ENCODE measurements at places on chromosomes 16 and 17.
A peak's percentile ranks its signal among the peaks of the same experiment; 100 is the strongest.

DNA sequence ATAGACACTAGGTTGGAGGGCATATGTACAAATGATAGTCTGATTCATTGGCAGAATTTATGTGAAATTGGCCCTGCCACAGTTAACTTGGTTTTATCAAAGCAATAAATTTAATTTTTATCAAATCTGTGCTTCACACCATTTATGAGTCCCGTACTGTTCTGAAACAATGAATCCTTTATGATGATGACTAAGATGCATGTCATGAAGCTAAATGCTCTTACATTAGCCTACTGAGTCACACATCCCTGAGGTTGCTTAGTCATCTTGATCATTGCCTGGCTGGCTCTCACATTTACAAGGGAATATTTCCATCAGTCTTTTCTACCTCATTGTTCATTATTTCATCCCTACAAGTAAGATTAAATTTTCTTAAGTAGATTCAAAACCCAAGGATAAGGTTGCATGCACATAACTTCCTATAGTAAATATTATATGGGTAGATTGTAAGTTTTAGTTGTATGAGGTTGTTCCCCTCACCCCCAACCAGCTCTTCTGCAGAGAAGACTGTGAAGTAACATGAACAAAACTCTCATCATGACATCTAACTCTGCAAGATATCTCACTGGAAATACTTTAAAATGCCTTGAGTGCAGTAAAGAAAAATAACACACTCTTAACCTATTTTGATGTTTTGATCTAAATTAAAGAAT lies 170.7 kb downstream of the CYB561 start:
- DNase-seq = peak; percentile 40

DNA sequence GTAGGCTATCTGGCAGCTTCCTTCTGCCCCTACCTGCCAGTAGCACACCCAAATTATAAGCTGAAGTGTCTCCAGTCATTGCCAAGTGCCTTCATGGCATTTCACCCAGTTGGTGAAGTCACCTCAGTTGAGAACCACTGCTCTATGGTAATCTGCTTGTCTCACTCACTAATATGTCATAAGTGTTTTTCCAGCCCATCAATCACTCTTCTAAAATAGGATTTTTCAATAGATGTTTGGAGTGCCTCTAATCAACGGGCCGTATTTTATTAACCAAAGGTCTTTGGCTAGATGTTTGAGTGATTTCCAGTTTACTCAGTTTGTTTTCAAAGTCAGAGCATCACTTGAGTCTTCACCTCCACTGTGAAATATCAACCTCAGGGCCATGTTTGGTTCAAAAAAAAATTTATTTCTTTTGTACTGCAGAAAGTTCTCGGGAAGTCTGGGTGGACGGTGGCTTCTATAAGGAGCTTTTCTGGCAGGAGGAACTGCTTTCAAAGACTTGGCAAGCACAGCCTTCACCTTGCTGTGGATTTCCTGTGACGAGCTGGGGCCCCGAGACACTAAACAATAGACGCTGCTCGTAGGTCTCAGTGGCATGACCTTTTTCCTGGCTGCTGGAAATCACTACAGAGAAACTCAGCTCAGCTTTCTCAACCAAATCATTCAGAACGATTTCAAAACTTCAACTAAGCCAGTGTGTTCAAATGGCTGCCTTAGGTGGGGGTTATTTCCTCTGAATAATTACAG lies 95.2 kb upstream of the FOXF1 start:
- no peak for DNase-seq

DNA sequence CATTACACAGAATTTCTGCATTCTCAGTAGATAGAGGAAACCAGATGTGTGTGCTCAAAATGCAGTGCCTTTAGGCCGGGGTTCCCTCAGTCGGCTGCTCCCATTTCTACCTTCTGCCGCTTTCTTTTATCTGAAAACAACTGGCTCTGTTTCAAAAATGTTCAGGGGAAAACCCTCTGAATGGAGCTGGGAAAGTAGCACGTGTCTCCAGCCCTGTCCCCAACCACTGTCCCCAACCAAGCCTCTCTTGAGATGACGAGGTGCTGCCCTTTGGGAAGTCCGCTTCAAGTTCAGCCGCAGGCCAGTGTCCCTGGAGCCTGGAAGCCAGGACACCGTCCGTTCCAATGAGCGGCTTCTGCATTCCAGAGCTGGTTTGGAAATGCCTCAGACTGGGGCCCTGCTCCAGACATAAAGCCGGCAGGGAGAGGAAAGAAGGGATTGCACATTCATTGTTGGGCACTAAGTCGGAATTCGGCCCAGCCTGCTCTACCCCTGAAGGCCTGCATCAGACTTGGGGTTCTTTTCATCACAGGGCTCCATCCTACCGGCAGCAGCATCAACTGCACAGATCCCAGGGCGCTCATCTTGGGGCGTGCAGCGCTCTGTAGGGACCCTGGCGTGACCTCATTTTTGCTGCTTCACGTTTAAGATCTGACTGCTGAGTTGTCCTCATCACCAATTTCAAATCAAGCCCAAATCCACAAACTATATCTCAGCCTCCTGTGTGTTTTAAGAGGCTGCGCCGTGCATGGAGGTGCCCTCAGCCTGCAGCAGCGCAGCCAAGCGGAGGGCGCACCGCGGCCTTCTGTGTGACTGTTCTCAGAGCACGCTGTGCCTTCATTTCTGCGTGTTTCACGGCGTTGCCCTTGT lies 111.3 kb downstream of the BANP start:
- DNase-seq = no peak

GRCh38 chr17:60248618-60249289 lies 99.0 kb downstream of the CA4 start:
- peak; percentile 63 for DNase-seq

- DNase-seq = no peak
These were observed 1.5 kb upstream of the TANC2 start for GRCh38 chr17:62964506-62964905.

GRCh38 chr16:87080571-87081167 lies 236.5 kb downstream of the C16orf95 start:
- DNase-seq = no peak

- DNase-seq = no peak
These were observed 40.4 kb downstream of the GDPD1 start for GRCh38 chr17:59260722-59261121.

- no peak for DNase-seq
These were observed 800.0 kb downstream of the KCNJ18 start for GRCh38 chr17:22492331-22492730.

GRCh38 chr17:31318298-31318801 lies 3.1 kb downstream of the EVI2A start:
- DNase-seq = peak; percentile 97

- no peak for DNase-seq
These were observed 47.0 kb downstream of the RHOT1 start for GRCh38 chr17:32189343-32189742.

DNA sequence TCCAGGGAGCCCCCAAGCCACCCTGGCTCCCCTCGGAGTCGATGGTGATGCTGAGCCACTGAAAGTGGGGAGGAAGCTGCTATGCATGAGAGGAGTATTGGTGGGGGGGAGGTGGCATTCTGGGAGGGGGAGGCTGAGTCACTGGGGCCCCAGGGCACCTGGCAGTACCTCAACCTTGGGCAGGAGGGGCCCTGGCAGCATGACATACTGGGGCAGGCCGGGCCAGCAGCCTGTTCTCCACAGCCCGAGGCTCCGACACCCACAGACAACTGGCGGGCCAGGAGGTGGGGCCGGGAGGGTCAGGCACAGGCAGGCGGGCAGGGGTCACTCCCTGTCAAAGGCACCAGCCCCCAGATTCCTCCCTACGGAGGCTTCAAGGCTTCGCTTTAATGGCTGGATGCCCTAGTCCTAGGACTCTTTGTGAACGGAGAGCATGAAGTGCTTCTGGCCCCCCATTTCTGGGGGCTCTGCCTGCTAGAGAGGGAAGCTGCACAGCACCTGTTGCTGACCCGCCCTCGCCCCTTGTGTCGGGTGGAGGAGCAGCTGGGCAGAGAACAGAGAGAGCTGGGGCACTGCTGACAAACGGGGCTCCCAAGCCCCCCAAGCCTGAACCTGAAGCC lies 928 bp downstream of the CASKIN2 start:
- DNase-seq = peak; percentile 34

- peak; percentile 55 for DNase-seq
These were observed 510.7 kb downstream of the MAF start for GRCh38 chr16:79089735-79090284.

GRCh38 chr17:43217614-43218087 lies 6.0 kb downstream of the TMEM106A start:
- no peak for DNase-seq

GRCh38 chr17:67867591-67867990 lies 42.3 kb downstream of the BPTF start:
- DNase-seq = no peak

- peak; percentile 18 for DNase-seq
These were observed 35.6 kb downstream of the PRKCA start for GRCh38 chr17:66337866-66338485.

DNA sequence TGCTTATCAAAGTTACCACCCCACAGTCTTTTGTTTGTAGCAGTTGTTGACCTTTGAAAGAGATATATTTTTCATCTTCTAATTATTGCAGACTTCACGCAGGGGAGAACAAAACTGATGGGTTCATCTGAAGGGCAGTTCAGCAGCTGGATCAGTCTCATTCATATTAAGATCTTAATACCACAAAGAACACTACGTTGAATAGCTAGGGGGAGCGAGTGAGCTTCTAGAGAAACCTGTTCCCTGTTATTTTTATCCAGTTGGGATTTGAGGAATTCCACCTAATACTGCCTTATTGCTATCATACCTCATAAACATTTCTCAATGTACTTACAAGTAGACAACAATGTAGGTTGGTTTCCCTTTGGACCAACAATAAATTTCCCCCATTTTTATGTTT lies 306.1 kb upstream of the KIF2B start:
- DNase-seq = no peak

GRCh38 chr17:51827140-51827539 lies 331.4 kb downstream of the CA10 start:
- no peak for DNase-seq

DNA sequence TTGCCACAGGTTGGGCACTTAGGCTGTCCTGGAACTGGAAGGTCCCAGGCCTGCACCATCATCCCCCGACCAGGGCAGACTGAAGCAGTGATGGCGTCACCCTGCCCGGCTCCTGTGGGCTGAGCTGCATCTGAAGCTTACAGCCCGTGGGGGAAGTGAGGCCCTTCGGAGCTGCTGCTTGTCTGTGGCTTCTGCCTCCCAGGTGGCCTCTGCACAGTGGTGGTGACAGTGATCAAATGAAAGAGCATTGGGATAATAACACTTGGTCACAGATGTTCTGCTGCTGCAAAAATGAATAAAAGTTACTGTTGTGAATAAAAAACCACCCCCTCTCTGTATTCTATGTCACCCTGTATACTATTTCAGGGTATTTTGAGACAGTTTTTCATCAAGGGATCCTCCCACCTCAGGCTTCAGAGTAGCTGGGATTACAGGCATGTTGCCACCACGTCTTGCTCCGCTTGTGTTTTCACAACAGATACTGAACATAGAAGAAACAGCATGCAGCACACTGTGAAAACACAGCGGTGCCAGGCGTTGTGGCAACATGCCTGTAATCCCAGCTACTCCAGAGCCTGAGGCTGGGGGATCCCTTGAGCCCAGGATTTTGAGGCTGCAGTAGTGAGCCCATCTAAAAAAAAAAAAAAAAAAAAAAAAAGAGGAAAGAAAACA lies 165.0 kb downstream of the LGALS9B start:
- peak; percentile 18 for DNase-seq

DNA sequence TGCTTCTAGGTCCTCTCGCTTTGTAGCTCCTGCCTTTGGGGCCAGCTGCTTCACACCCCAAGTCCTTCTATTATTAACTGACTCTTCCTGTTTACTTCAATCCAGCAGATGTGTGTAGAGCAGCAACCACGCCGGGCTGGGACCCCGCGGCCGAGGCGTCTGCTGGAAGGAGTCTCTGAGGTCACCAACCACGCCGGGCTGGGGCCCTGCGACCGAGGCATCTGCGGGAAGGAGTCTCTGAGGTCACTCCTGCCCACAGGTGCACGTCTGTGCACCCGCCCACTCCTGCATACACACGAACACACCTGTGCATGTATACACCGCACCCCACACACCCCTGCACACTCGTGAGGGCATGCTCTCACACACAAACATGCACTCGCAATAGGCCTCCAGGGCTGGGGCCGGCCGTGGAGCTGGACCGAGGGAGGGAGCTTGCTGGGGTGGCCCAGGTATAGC lies 7.8 kb upstream of the TEX19 start:
- DNase-seq = no peak

DNA sequence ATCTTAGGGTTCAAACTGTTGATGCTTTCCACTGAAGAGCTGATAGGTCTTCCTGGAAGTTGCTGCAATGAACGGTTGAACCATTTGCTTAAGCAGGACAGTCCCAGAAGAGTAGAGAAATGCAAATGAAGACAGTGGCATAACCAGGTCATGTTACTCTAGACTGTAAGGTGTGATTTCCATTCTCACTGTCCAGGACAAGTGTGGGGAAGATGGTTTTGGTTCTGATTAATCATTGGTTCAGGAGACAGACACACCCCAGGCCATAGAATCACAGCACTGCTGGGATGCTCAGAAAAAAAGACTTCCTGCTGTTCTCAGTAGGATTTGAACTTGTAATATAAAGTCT lies 34.8 kb upstream of the XYLT2 start:
- DNase-seq = no peak

DNA sequence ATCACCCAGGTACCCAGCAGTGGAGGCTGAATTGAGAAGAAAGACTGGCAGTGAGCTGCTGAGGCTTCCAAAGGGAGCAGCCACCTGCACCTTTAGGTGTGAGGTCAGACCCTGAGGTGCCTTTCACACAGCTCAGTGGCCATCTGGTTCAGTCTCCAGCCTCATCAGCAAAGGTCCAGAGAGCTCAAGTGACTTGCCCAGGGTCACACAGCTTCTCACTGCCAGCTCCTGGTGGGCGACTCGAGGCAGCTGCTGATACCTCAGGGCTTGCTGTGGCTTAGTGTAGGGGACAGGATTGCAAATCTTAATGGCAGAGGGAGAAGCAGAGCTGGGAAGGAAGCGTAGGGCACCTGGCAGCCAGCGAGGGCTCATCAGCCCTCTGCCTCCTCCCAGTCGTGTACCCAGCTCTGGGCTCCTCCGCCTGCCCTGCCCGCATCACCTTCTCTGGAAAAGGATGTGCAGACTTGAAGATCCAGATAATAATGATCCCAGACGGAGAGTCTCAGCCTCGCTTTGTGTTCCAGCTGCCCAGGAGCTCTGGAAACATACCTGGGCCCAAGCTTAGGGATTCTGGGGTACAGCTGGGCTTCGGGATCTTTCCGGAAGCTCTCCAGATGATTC lies 165.3 kb upstream of the GSE1 start:
- no peak for DNase-seq

- no peak for DNase-seq
These were observed 91.2 kb downstream of the GNAO1 start for GRCh38 chr16:56282451-56282850.

DNA sequence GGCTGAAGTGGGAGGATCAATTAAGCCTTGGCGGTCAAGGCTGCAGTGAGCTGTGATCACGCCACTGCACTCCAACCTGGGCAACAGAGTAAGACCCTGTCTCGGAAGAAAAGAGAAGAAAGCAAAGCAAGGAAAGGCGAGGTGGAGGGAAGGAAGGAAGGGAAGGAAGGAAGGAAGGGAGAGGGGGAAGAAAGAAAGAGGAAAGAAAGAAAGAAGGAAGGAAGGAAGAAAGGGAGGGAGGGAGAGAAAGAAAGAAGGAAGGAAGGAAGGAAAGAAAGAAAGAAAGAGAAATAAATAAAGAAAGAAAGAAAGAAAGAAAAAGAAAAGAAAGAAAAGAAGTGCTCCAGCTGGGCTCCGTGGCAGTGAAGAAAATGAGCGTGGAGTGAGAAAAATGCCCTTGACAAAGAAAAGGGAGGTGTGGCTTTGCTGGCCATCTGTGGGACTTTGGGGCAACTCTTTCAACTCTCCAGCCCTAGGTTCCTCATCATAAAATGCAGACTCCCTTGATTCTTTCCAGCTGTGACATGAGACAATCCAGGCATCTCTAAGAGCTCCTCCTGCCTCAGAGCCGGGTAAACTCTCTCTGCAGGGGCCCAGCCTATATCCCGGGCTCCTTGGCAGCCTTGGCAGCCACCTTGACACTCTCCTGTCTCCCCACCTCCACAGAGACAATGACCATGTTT lies 2.4 kb downstream of the GSDMA start:
- DNase-seq = no peak

All from pons (tissue), 1 donor.